Left renal cortex interstitium (tissue), 4 donors: ENCODE measurements at places on chromosomes 2 and 18. TPM values are rescaled to one million over a fixed set of nuclear protein-coding genes. Genes with fewer than 3 reads are reported as not detected.
A peak's percentile ranks its signal among the peaks of the same experiment; 100 is the strongest.

- DNase-seq = no peak
Measured at GRCh38 chr2:122105171-122105876, 349.9 kb downstream of the TSN start.

GRCh38 chr2:205882806-205883425 is 200.6 kb downstream of the NRP2 start:
- DNase-seq = no peak

- no peak for DNase-seq
Measured at GRCh38 chr2:155815851-155816250, 516.7 kb downstream of the NR4A2 start.

DNA sequence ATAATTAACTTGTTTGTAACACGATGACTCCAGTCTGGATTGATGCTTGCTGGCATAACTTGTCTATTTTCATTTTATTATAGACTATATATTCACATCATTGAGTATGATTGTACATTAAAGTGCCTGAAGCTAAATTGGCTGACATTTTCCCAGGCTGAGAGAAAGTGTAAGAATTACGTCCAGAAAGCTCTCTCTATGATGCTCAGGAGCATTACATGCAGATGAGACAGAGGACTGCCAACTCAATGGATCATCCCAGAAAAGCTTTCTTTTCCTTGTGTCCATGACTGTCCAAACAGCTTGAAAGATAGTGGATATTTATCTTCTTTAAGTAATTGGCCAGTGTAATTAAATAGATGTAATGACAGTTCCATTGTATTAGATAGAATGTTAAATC is 1372.2 kb upstream of the TMEFF2 start:
- no peak for DNase-seq

DNA sequence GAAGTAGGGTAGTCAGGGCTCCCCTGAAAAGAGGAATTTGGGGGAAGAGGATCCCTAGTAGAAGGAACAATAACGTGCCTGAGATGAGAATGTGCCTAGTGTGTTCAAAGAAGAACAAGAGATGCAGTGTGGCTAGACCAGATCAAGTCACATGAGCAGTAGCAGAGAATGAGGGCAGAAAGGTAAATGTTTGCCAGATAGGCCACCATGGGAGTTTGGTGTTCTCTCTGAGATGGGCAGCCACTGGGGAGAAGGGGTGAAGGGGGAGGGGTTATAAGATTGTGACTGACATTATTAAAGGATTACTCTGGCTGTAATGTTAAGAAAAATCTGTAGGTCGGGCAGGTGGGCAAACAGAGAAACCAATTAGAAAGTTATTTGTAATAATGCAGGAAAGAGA is 166.0 kb downstream of the LCLAT1 start:
- DNase-seq = no peak

- no peak for DNase-seq
Measured at GRCh38 chr2:45541450-45541849, 69.6 kb downstream of the SRBD1 start.

GRCh38 chr2:10378189-10378588 is 69.9 kb downstream of the ODC1 start:
- no peak for DNase-seq

GRCh38 chr2:30628341-30628740 is 178.9 kb downstream of the CAPN13 start:
- no peak for DNase-seq

GRCh38 chr2:181446985-181447384 is 10.2 kb upstream of the ITGA4 start:
- no peak for DNase-seq

DNA sequence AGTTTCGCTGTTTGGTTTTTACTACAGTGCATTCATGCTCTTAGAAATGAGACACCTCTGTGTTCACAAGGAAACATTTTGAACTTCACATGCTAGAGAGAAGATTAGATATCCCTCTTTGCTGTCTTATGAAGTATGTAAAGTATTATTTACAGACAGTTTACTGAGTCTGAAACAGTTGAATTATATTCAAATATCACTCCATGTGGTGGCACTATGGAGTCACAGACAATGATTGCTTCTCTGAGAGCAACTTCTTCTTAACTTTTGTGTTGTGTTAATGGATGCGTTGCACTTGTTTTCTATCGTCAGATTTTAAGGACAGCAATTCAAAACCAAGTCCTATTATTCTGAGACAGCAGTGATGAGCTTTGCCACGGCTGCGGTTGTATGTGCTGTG is 823.6 kb downstream of the GALR1 start:
- DNase-seq = no peak

DNA sequence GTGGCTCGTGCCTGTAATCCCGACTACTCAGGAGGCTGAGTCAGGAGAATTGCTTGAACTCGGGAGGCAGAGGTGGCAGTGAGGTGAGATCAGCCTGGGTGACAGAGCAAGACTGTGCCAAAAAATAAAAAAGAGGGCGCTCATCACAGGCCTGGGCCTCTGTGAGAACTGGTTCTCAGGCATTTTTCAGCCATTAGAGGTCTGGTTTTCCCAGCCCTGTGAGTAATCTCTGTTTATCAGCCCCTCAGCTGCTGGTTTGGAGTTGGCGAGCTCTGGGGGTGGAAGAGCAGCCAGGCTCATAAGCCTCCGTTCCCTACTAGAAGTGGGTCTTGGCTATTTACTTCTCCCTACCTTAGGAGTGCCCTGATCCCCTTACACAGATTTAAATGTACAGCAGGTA is 53.1 kb downstream of the CHRNA1 start:
- no peak for DNase-seq

DNA sequence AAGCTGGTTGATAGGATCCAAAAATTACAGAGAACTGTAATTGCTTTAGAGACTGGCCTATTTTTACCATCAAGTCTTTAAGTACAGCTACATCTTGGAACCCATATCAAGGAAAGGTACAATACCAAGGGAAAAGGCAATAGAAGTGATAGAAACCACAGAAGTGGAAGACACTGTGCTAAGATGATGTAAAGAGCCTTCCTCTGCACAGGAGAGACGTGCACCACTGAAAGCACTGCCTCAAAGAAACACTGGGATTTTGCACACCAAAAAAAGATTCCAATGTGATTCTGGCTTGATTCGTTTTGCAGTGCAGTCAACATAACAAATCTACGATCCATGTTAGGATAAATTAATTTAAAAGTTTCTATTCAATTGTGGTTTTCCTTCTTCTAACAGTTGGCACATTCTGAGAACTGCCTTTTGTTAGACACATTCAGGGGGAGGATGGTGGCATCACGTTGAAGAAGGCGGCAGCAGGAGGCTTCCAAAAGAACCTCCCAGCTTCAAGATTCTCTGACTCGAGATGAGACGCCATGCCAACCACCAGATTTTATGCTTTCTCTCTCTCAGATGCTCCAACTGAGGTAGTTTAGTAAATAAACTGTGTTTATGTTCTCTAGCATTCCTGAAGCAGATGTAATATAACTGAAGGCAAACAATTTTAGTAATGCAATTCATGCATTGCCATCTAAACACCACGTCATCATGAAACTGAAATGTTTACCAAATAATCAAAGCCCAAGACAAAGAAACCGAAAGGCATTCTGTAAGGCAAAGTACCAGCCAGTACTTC is 102.9 kb downstream of the BCL2 start:
- no peak for DNase-seq

DNA sequence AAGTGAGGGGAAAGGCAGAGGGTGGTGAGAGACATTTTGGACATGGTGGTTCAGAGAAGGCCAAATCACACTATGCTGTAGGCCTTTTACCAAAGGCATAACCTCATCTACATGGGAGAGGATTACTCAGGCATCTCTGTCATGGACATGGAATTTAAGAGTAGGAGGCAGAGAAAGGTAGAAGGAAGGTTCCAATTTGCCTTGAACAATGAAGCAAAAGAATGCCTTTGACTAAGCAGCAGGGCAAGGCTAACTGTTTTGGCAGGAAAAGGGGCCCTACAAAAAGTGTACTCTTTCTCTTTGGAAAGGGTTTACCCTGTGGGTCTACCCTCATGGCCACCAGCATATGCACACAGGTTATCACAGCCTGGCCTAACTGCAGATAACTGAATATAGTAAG is 45.6 kb upstream of the RNU4ATAC start:
- DNase-seq = no peak

GRCh38 chr2:20073460-20073859 is 22.0 kb upstream of the LAPTM4A start:
- no peak for DNase-seq

- DNase-seq = no peak
Measured at GRCh38 chr2:131093696-131094462, 619 bp upstream of the FAM168B start.

DNA sequence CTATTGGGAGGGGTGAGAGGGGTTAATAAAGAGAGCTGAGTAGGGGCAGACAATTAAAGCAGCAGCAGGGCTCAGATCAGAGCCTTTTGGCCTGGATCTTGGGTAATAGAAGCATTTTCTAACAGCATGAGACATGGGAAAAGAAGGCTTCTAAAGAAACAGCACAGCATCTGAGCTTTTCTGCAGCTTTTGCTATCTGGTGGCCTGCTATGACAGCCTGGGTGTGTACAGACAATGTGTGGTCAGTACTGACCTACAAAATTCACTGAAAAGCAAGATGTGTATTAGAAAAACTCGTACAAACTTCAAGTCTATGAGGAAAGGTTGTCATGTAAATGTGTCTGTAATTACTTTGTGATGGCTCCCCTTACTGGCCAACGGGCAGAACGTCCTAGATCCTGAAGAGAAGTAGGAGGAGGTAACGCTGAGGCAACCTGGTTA is 95.6 kb downstream of the GALNT3 start:
- DNase-seq = peak; percentile 41

DNA sequence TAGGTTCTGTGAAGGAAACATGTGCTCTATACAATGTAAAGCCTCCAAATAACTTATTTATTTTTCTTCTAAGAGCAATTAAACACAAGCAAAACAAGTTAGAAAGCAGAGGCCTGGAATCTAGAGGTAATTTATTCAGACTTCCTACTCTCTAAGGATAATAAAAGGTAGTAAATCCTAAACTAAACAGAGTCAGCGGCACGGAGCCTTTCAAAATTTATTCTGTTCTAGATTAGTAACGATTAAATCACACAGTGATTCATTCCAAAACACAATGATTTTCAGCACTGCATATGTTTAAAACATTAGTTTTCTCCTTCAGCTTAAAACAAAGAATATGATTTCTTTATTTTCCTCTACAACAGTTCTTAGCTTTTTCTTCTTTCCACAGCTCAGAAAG is 160.9 kb downstream of the FBXO15 start:
- no peak for DNase-seq

GRCh38 chr2:73862987-73863386 is 29.8 kb upstream of the ACTG2 start:
- DNase-seq = no peak

DNA sequence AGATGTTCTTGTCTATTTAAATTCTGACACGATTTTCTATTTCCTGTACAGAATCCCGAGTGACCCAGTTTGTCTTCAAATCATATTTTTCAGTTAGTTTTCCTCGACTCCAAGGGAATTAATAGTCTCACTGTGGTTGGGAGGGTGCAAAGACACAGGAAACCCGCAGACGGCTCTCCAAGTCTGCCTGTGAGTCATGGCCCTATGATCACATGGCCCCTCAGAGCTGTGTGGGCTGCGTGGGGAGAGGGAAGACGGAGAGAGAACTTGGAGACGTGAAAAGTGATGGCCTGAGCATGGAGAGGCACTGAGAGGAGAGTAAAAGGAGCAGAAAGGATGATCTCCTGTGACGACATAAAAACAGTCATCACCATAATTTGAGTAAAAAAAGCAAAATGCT is 989.9 kb downstream of the DCDC2C start:
- no peak for DNase-seq

DNA sequence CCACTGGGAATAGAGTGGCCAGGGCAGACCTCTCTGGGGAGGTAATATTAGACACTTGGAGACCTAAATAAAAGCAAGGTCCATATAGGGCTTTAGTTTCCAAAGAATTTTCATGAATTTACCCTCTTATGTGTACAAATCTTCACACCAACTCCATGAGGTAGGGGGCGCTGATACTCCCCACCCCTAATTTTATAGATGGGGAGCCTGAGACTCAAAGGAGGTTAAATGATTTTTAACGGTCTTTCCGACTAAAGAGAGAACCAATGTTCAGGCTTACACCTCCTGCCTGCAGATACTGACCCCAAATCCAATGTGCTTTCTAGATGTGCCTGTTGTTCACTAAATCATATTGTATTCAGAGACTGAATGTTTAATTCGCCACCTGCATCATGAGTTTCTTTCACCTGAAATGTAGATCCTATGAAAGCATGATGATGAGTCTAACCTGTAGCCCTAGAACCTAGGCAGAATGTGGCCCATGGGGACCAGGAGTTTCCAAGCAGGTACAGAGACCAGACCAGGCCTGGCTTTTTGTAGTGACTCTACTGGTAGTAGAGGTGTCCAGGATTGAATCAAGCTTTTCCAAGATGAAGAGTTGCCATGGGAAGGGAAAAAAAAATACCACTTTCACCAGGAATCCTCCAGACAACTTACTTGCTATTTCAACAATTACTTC is 16.8 kb upstream of the PAX3 start:
- DNase-seq = no peak

DNA sequence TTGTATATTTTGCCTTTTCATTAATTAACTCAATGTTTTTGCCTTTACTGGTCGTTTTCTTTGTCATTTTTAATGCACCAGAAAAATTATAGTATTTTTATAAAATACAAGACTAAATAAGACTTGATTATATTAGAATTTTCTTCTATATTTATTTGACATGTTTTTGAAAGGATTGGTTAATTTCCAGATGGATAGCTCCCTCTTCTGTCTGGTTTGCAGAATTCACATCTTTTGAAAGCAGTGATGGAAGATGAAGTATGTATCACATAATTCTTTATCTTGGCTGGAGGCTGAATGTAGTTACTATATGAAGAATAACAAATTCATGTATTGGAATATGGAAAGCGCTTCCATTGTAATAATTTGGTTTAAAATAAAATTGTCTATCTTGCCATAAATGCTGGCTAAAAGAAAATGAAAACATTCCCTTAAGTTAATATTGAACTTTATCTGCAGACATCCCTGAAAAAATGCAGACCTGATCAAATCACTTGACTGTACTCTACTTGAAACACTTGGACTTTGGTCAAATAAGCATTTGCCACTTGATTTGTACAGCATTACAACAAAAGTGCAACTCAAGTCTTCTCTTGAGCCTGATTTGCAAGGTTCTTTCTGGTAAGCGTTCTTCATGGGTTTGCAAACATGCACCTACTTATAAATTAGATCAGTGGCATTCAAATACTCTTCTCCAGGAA is 86.3 kb upstream of the EFEMP1 start:
- no peak for DNase-seq

GRCh38 chr2:32402091-32402490 is 45.3 kb downstream of the BIRC6 start:
- no peak for DNase-seq

Gene HYCC2
- 10.3 TPM for polyA plus RNA-seq

Gene UGT1A5
- polyA plus RNA-seq = not detected

Gene DNAJC5G
- polyA plus RNA-seq = 0.56 TPM

Gene CIDEA
- not detected for polyA plus RNA-seq

Gene EGR4
- polyA plus RNA-seq = not detected

Gene ANKRD62
- polyA plus RNA-seq = 0.04 TPM

Gene CFAP65
- polyA plus RNA-seq = 0.27 TPM

Gene RTKN
- 85.8 TPM for polyA plus RNA-seq

Gene KIF5C
- polyA plus RNA-seq = 3.8 TPM

Gene NOL4
- 1.8 TPM for polyA plus RNA-seq
